ENCODE measurements at places on chromosomes 2 and 18.

GRCh38 chr2:156752042-156752441, 315.9 kb downstream of the GPD2 start:
- DNase-seq, result no peak

DNA sequence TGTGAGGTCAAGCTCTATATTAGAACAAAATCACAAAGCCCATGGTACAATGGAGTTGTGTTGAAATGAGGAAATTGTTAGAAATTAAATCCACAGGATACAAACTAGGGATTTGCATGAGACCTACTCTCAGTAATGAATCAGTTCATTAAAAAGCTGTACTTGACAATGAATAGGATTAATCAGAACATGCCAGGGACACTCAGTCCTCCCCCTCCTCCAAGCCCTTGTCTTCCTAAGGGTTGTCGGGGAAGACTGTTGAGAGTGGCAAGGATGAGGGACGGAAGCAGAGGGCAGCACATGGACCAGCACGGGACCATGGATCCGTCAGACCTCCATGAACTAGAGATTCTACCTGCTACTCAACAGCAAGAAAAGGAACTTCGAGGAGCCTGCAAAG, 39.8 kb downstream of the SPRED2 start:
- DNase-seq, result no peak

DNA sequence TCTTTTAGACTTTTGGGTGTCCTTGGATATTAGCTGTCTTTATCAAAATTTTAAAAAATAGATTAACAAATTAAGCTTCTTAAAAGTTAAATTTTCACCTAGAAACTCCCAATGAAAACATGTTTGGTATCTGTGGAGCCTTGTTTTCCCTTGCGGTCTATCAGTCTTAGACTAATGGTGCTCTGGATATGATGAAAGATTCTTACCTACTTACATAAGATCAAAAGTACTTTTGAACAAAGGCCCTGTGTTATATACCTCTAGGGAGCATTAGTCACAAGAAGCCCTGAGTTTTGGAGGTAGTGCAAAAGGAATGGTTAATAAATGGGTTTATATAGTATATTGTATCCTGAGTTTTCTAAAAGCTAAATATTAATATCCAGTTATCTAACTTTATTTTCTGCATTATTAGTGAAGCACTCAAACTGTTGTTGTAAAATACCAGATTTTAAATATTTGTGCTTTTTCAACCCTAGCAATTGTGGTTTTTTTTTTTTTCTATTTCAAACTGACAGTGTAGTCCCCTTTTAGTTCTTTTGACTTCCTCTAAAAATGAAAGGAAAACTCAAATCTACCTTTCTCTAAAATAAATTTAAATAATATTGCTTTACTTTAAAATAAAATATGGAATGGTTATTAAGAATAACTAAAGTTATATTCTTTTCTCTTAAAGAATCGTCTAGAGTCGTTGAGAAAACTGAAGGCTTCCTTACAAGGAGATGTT, 18.1 kb downstream of the NDC80 start:
- no peak for DNase-seq

DNA sequence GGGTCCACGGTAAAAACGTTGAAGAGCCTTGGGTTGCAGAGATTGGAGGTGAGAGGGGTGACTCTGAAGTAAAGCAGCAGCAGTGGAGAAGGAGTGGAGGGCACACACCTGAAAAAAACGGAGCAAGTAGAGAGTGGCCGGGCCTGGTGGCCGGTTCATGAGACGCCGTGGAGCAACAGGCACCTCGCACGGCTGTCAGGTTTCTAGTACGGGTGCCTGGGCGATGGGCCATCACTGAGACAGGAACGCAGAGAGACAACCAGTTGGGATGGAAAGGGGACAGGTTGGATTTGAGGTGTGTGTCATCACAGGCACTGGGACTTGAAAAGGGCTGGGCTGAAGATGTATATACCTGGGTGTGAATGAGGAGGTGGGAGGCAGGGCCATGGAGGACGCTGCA, 104.2 kb downstream of the MTCL1 start:
- DNase-seq, result no peak

DNA sequence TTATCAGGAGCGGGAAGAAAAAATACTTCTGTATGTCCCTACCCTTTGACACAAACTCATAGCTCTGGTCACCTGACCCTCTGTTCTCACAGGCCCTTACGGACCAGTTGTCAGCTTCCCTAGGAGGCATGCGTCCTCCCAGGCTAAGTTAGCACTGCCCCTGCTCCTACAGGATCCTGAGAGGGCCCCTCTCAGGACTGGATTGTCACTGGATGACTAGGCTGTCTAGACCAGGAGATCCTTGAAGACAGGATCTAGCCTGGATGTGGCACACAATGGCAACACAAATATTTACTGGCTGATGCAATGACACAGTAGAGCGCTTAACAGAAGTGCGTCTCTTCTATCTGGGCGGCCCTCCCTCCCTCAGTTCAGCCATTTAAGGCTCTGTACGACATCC, 7.7 kb downstream of the FAM228A start:
- DNase-seq, result no peak

DNA sequence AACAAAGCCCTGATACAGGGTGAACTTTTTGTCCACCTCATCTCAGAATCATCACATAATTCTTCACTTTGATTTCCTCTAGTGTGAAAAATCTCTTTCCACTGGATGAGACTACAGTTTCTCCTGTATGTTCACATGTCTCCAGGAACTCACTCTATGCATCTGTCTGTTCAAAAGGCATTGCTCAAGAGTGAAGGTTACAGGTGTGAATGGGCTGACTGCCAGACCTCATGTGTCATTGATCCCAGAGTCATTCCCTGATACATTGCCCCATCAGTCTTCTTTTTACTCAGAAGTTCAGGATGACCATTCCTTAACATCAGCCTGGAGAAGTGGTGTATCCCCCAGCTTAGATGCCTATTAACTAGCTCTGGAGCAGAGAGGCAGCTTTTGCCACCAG, 4.4 kb upstream of the DSC3 start:
- no peak for DNase-seq

GRCh38 chr2:204114295-204115136, 178.0 kb downstream of the ICOS start:
- DNase-seq, result no peak

Measured in left colon (tissue), 2 donors.